Stimulated activated CD4-positive, alpha-beta T cell treated with anti-CD3 and anti-CD28 coated beads, Interleukin-1b, Interleukin-23, amount 100 ng/mL, for 48 hours (primary cell): ENCODE measurements at places on chromosomes 6 and 20.

DNA sequence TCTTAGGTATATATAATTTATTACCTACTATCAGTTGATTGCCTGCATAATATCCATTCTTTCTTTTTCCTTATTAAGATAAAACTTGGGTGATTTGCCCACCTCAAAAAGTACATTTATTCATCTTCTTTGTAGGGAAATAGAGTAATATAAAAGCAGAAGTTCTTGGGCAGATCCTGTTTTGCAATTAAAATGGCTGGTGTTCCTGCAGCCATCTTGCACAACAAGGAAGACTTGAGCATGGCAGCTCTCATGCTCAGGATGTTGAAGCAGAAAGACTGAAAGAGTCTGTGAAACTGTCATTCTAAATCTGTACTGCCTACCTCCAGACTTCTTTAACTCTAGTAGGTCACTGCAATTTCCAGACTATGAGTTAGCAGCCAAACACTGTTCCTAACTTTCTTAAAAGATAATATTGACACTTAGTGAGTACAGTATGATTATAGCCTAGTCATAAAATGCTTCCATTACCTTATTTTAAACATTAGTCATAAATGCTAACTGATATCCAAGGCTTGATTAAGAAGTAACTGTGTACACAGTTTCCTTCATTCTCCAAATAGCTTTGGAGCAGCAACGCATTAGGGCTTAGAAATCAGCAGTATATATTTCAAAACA lies 24.6 kb upstream of the HTR1B start:
- DNase-seq, result no peak

GRCh38 chr20:37579106-37579505 lies 51.4 kb upstream of the BLCAP start:
- no peak for DNase-seq

- DNase-seq, result no peak
These were observed 112.3 kb upstream of the MARCKS start for GRCh38 chr6:113744861-113745260.

DNA sequence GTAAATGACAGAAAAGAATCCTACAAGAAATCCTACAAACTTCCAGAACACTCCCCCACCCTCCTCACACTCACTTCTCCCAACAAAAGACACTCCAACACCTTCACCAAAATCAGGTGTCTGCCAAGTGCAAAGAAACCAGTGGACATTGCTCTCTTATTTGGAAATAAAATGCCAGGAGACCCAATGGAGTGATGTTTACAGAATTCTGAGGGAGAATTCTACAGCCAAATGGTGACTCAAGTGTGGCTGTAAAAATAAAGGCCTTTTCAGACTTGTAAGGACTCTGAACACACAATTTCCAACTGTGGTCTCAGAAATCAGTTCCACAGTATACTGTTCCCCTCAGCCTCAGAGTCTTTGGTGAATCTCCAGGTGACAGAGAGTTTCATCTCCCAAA lies 109.6 kb upstream of the CARMIL1 start:
- no peak for DNase-seq

GRCh38 chr6:19369785-19370184 lies 467.4 kb upstream of the ID4 start:
- no peak for DNase-seq

- DNase-seq, result no peak
These were observed 26.8 kb upstream of the TCFL5 start for GRCh38 chr20:62888406-62888805.

GRCh38 chr6:22613695-22614094 lies 44.3 kb downstream of the HDGFL1 start:
- no peak for DNase-seq

GRCh38 chr6:147821295-147821897 lies 312.9 kb downstream of the SAMD5 start:
- no peak for DNase-seq

- DNase-seq, result no peak
These were observed 15.3 kb upstream of the SPDEF start for GRCh38 chr6:34571388-34571787.

DNA sequence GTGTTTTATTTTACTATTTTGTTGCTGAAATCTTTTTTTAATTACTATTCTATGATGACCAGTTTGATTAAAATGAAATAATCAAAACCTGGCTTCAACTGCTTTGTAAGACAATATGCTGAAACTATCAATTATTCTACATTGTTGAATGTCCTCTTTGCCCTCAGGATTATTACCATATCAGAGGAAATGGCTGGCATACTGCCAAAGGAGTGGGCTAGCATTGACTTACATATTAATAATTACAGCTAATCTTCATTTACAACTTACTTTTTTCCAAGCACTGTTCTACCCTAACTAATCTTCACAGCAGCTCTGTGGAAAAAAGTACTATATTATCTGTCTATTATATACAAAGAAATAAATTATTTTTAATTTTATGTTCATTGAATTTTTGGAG lies 560.5 kb downstream of the BCKDHB start:
- DNase-seq, result no peak

GRCh38 chr6:100479179-100480035 lies 14.7 kb upstream of the SIM1 start:
- no peak for DNase-seq
